NCI-H2227 treated with DMSO at 0.1 percent for 48 hours (cell line): ENCODE measurements at places on chromosomes 16 and 17.

GRCh38 chr17:3528880-3529511 is 28.6 kb downstream of the TRPV3 start:
- DNase-seq = peak; percentile 35

DNA sequence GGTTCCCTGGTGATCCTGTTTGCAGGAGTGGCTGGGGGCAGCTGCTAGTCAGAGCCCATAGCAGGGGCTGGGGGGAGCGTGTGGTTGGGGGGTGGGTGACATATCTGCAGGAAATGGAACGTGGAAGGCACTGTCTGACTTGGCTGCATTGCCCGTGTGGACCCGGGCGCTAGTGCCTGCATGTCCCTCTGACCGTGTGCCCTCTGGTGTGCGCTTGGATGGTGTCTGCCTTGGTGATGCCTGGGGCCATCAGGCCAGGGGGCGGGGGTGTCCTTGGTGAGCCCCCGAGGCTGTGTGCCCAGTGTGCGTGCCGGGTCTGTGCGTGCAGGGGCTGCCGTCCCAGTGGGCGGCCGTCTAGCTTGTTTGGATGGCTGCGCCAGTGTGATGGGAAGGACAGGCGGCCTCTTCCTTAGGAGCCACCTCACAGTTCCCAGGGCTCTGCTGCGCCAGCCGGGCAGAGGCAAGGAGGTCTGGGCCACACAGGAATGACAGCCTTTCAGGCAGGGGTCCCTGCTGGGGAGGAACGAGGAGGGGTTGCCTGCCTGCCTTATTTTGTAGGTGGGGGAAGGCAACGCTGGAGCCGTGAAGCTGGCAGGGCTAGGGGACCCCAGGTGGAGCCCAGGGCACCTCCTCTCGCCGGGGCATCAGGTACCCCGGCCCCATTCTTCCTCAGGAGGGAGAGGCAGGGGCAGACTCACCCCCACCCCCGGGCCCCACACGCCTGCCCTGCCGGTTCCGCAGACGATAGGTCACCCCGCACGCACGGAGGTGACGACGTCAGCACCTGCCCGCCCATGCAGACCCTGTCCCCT is 693 bp downstream of the NDRG4 start:
- DNase-seq = no peak

DNA sequence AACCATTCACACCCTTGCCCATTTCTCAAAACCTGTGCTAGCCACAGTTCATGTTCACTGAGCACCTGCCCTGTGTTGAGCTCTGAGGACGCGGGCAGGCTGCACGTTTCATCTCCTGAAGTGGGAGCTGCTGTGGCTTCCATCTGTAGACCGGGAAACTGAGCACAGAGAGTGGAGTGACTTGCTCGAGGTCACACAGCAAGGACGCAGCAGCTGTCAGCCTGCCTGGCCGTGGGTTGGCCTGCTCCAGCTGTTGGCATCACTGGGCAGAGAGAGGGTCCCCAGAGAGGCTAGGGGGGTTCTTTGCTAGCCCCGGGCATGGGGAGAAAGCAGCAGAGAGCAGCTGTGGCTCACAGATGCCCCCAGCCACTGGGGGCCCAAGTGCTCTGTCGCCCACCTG is 28.8 kb downstream of the ZFPM1 start:
- no peak for DNase-seq

- no peak for DNase-seq
Measured at GRCh38 chr17:6981426-6981825, 14.4 kb upstream of the ALOX12 start.

DNA sequence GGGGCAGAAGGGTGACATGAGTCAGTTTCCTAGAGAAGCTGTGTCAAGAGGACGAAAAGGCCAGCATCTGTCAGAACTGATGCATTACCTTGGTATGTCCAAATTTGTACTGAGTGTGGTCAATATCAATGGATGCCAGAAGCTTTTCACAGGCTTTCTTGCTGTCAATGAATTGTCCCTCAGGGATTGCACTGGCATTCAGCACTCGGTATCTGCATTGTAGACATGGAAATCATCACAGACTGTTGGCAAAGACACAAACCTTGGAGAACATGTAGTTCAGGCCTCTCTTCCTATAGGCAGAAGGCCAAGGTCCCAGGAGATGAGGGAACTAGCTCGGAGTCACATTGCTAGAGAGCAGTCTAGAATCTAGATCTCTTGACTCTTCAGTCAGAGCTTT is 16.6 kb downstream of the MYH3 start:
- DNase-seq = no peak

DNA sequence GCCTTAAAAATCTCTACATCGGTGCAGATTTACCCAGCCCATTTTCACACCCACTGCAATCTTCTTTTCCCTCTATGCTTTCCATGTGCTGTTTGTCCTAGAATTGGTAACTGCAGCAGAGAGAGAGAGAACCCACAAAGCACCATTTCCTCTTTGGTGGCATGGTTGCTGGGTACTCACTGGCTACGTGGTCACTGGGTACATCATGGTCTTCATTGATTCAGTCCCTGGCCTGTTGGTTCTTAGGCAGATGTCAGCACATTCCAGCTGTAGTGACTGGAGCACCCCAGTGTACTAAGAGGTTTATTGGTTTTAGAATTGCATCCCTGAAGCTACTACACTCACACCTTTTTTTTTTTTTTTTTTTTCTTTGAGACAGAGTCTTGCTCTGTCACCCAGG is 156.1 kb upstream of the CACNG5 start:
- DNase-seq = no peak
